Stimulated activated CD4-positive, alpha-beta T cell treated with anti-CD3 and anti-CD28 coated beads, Interleukin-4, amount 100 ng/mL, for 24 hours (primary cell): ENCODE measurements at places on chromosomes 13 and 19.

- DNase-seq: peak; percentile 68
Observed at GRCh38 chr13:30159446-30159839, 147.9 kb downstream of the KATNAL1 start.

DNA sequence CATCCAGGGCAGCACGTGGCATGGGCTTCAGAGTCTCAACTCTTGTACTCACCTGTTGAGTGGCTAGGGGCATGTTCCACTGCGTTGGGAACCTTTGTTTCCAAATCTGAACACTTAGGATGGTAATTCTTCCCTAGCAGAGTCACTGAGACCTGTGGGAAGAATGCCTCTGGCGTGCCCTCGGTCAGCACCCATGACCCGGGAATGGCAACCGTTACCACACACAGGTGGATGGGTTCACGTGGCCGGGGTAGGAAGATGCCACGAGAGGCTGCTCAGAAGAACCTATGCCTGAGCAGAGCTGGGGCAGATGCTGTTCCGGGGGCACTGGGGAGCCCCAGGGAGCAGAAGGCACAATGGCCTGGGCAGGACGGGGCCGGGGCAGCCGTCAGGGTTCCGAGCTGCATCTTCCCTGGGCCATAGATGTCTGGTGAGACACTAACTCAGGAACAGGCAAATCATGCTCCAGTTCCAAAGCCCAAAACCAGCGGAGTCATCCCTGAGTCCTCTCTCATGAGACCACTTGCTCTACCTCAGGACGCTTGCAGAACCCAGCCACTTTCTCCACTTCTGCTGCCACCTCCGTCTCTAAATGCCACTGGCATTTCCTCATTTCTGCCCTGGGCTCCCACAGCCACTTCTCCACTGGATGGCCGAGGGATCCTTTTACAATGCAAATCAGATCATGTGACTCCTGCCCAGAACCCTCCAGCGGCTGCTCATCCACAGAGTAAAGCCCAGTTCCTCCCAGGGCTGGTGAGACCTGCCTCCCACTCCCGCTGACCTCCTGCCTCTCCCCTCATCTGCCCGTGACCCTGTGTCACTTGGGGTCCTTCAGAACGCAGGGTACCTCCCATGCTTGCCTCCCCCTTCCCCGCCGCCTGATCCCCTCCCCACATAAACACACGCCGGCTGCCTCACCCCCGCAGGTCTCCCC, 36.7 kb downstream of the FAM124A start:
- no peak for DNase-seq

DNA sequence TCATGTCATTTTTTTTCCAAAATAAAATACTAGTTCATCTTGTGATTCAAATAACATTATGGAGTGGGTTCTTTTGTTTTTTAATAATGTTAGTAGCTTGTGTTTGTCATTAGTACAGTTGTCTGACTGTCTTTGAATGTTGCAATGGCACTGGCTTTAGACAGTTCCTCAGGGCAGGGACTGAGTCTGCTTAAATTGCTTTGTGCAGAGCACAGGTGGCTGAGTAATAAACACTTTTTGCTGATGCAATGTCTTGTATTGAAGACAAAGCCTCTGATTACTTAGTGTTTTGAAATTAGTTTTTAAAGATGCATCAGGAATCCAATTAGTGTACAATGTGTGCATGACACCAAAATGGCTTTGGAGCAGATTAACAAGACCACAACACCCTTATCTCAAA, 88.7 kb upstream of the PCDH9 start:
- no peak for DNase-seq

GRCh38 chr13:20499986-20500385, 25.7 kb downstream of the CRYL1 start:
- DNase-seq: no peak

DNA sequence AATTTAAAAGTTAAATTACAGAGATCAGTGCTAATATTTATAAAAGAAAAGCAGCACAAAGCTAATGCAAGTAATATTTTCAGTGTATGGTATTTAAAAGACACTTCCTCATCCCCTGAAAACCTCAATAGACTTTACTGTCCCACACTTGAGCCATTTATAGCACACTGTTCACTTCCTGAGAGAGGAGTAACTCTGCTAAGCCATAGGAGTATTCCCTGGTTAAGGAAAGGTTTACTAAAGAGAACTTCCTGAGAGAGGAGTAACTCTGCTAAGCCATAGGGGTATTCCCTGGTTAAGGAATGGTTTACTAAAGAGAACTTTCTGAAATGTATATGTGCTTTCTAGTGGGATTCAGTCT, 159.4 kb downstream of the NHLRC3 start:
- DNase-seq: no peak

DNA sequence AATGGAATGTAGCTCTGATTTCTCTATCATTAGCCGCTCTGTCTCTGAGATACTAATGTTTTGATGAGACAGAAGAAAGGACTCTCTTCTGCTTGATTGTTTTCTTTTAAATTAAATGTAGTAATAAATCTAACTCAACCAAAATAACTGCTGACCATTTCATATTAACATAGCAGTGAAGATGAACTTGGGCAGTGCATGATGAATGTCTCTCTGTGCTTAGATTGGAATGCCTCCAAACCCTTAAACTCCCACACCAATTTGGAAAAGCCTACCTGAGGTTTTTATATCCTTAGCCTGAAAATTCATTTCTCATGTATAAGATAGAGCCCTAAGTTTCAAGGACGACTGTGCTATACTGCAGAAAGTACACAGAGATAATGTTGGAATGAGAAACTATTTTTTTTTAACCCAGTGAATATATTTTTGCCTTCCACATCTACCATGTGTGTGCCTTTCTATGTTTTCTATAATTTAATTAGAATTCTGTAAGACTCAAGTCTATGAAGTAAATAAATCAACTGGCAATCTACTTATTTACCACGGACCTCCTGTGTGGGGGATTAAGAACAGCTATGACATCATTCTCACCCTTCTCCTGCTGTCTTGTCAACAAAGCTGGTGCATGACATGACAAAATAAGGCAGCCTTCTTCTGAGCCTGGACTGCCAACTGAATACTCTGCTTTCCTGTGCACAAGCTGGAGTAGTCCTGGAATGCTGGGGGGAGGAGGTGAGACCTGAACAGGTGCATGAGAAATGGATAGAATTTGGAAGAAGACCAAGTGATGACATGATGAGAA, 155.5 kb downstream of the FGF9 start:
- no peak for DNase-seq

DNA sequence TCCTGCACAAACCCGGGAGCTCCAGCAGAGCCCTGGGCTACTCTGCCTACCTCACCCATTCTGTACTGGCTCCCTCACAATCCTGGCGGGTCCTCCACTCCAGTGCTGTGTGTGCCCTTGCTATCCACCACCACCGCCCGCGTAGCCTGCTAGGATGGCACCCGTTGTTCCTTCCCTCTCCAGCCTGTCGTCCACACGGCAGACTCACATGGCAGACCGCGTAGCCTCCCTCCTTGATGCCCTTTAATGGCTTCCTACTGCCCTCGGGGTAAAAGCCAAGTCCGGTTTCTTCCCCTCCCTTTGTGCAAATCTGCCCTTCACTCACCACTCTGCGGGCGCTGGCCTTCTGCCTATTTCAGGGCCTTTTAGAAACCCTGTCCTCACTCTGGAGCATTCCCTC, 106.6 kb downstream of the RAB20 start:
- no peak for DNase-seq

GRCh38 chr19:22628401-22628800, 5.7 kb upstream of the ZNF492 start:
- DNase-seq: no peak

DNA sequence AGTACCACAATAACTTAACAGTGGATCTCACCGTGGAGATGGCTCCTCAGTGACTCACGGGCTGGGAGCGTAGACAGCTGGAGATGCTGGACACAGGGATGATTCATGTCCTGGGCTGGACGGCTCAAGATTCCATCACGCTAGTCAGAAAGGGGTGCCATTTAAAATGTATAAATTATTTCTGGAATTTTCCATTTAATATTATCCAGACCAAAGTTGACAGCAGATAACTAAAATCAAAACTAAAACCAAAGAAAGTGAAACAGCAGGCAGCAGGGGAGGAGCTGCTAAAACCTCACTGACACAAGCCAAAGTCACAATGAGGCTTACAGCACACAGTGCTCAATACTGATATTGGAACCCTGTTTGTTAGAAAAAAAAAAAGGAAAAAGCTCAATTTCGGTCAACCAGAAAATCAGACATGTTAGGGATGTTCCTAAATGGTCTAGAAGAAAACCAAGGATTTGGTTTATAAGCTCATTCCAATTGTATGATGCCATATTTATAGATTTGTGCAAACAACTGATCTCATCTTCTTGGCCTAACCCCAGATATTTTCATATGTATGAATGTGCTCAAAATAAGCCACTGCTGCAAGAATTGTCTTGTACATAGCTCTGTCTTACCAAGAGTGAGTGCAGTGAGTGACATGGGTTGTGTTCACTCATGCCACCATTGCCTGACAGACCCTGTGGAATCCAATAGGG, 111.8 kb downstream of the SACS start:
- peak; percentile 15 for DNase-seq

GRCh38 chr19:44753932-44754749, 5.6 kb downstream of the BCL3 start:
- peak; percentile 73 for DNase-seq

DNA sequence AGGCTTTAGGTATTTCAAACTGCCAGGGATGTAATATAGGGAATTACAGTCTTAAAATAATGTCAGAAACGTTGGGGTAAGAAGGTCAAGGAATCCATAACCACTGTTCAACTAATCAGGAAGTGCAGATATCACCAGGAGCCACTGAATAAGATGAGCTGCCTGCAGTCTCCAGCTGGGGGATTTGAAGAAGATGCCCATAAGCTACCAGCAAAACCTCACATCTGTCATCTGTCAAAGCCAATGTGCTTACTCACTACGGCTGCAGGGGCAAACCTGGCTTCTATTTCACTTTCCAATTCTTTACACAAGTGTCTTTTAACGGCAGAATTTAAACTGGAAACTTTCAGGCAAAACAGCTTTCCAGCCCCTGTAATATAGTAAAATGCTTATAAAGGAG, 1410.1 kb upstream of the ATXN8OS start:
- no peak for DNase-seq

DNA sequence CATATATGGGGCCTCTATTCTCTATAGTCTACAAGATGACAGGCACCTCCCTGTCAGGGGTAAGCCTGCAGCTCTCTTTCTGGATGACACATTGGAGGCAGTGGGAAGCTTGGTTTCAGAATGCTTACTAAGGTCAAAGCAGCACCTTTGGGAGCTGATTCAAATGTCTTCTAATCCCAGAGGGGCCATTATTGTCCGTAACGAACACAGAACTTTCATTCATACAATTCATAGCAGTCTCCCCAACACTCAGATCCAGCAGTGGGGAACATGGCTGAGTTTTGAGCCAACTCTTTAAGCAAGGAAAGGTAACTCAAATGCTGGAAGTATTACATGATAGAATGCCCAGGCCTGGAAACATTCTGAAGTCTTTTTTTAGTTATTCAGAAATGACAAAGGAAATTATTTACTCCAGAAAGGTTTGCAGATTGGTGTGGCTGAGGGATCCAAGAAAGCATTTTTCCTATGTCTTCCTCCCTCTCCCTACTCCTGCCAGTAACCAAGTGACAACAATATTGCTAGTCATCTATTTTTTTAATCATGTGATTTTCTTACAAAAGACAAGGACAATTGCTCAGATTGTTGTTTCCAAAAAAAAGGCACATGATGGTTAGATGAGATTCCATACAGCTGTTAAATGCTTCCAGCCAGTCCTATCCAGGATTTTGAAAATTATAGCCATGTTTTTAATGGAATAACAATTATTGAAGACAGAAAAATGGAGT, 118.7 kb downstream of the FOXO1 start:
- DNase-seq: no peak

GRCh38 chr13:98293103-98293502, 116.0 kb upstream of the RNF113B start:
- DNase-seq: no peak

DNA sequence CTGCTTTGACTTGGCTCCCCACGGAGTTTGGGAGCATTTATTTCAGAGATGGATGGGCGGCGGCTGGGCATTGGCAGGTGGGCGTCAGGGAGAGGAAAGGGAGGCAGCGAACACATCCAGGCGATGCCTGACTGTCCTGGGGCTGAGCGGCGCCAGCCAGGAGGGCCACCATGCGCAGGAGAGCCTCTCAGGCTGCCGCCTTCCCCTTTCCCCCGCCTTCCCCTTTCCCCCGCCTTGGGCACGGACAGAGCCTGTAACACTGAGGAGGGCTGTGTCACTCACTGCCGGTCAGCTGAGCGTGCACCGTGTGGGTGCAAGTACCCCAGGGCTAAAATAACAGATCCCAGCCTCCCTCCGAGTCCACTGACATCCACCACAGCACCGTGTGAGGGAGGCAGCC, 11.4 kb downstream of the MCF2L start:
- no peak for DNase-seq
